CD4-positive, alpha-beta T cell treated with Interleukin-21 for 1 hour (primary cell): ENCODE measurements at places on chromosomes 6 and 20.

DNA sequence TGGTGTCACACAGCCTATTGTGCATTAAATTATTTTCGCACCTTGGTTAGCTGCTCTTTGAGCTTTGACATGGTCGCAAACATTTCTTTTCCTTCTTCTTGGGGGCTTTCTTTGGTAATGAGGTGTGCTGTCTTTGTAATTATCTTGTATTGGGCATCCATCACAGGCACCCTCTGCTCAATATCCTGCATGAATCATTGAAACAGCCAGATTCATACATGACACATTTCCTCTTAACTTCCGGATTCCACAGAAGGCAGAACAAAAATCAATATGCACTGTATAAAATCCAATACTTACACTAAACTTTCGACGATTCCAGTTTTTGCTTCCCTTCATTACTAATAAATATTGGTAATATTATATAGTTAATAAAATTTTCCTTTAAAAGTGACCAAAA, 175.6 kb downstream of the SYNE1 start:
- no peak for DNase-seq

DNA sequence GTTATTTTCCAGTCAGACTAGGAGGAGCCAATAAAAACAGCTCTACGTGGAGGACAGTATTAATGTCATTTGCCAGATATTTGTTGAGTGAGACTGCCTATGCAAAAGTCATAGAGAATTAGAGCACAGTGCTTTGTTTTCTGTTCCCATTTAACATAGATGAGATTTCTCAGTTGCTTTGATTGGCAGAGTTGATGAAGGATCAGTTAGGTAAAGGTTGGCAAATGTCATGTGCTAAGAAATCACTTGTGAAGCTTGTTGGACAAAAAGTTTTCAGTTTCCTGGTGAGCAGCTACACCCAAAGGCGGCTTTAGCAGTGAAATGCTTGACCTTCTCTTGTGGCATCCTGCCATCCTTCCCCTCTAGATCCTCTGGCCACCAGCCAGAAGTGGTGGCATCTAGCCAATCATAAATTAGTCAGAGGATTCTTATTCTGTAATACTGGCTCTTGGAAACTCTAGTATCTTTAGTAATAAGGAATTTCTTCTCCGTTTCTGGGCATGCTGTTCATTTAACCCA, 37.0 kb downstream of the BCKDHB start:
- DNase-seq: no peak

DNA sequence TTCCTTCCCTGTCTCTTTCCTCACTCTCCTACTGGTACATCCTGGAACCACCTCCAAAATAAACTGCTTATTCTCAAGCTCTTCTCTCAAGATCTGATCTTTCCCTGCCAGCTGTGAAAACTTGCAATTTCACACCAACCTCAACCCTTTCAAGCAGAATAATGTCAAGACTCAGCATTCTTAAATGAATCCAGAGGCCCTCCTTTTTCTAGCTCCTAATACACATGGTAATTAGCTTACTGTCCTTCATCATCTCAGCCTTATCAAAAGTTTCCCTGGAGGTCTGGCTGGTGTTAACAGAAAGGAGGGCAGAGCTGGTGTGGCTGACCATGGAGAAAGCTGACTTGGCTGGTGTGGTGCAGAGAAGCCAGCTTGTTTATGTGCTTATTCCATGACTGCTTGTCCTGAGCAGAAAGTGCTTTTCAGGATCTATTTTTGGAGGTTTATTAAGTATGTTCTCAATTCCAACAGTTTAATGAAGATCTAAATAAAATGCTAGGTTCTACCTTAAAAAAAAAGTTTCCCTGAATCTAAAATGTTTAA, 50.5 kb downstream of the CFAP61 start:
- DNase-seq: no peak

DNA sequence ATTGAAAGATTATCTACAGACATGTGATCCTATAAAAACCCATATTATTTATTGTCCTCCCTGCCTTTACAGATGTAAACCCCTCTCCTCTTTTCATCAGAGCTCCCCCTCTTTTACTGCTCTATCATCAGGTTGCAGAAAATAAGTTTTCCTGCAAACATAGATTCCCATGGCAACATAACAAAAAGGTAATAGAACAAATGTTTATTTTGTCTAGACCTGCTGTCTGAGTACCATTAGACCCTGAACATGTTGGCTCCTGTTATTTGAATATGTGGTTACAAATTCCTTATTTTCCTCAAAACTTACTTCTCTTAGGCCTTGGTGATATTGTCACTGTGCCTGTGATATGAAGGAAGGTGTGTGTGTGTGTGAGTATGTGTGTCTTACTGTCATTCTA, 11.5 kb downstream of the MAPK14 start:
- DNase-seq: no peak

DNA sequence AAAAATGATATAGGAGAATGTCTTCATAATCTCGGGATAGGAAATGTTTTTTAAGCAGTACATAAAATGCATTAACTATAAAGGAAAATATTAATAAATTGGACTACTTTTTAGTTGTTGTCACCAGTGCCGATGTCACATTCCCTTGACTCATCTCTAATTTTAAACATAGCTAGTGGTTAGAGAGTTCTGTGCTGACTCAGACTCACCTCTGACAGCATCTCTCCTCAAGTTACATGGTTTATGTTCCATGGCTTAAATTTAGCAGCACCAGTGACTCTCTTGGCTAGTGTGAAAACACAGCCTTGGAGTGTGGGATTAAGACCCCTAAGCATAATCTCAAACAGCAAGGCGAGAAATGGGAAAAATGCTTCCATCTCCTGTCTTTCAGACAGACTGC, 311.8 kb upstream of the MMS22L start:
- DNase-seq: no peak

DNA sequence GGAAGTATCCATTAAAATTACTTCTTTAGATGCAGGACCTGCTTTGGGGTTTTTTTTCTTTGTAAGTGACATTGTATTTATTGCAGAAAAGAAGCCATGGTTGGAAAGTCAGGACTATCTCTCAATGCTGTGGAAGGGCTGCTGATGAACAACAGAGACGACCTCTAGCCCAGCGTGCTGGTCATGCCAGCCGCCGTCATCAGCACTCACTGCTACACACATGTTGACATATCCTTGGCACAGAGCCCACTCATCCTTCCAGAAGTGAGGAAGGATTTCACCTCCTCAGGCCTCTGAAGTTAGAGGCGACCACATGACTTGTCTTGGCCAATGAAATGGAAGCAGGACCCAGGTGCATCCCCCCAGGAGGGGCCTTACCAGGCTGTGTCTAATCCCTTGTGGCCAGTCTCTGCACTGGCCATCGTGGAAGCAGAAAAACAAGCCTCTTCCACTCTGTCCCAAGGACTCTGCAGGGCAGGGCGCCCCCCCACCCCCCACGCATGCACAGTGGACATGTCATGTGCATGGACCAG, 343.5 kb downstream of the TAF4 start:
- DNase-seq: no peak

DNA sequence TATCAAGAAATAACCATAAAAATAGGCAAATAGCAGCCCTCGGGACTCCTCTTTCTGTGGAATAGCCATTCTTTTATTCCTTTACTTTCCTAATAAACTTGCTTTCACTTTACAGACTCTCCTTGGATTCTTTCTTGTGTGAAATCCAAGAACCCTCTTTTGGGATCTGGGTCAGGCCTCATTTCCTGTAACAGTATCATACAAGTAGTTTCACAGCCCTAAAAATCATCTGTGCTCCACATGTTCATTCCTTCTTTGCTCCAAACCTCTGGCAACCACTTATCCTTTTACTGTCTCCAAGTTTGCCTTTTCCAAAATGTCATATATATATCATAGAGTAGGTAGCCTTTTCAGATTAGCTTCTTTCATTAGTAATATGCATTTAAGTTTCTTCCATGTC, 13.5 kb upstream of the NT5E start:
- DNase-seq: no peak

- DNase-seq: peak; percentile 94
These were observed 31.8 kb downstream of the SUN5 start for GRCh38 chr20:32972181-32973076.

DNA sequence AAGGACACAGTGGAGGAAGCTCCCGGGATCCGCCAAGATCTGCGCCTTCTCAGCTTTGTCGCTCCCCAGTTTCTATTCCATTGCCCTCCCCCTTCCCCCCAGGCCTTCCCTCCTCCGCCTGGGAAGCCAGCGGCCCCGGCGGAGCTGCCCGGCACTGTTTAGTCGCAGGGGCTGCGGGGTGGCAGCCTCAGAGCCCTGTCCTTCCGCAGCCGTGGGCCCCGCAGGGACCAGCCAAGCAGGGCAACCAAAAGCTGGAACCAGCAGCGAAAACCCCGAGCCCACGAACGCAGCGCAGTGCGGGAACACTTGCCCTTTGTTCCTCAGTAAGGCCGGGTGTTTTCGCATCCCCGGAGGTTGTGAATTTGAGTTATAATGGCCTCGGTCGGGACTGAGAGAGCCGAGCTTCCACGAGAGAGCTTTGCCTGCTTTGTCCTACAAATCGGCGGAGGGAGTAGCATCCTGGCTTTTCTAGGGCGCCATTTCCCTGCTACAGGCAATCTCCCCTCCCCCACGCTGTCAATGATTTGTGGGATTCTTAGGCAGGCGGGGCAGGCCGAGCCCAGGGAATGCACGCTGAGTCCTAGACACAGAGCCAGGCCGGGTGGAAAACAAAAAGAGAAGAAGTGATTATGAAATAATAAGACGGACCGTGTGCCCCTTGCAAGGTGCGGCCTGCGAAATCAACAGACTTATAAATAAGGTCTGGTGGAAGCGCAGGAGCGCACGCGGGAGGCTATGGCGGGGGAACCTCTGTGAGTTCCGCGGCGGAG, 4.0 kb upstream of the TUBB2B start:
- no peak for DNase-seq

- peak; percentile 81 for DNase-seq
These were observed 505 bp upstream of the WRNIP1 start for GRCh38 chr6:2764610-2765165.

GRCh38 chr20:50054626-50055511, 58.1 kb downstream of the UBE2V1 start:
- DNase-seq: no peak

GRCh38 chr6:169487579-169488436, 214.0 kb downstream of the WDR27 start:
- DNase-seq: no peak

GRCh38 chr20:21719592-21720214, 14.2 kb downstream of the PAX1 start:
- peak; percentile 25 for DNase-seq

- peak; percentile 29 for DNase-seq
These were observed 54.3 kb upstream of the GMPR start for GRCh38 chr6:16184129-16184528.

- DNase-seq: no peak
These were observed 133.8 kb downstream of the PRND start for GRCh38 chr20:4855555-4855954.

GRCh38 chr20:2559279-2559626, 22.9 kb downstream of the TMC2 start:
- no peak for DNase-seq

- DNase-seq: no peak
These were observed 58.9 kb downstream of the KIZ start for GRCh38 chr20:21184819-21185218.

DNA sequence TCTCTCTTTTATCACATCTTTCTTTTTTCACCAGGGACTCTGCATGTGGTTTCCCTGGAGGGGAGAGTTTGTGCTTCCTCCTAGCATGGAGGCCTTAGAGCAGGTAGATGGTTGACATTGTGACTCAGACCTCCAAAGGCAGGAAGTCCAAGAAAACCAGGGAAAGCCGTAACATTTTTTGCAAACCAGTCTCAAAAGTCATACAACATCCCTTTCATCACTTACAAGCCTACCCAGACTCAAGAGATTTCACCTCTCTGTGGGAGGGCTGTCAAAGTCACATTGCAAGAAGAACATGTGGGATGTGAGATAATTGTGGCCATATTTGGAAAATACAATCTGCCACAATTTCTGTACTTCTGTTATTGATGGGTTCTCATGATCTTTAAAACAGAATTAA, 46.2 kb downstream of the SNRNP48 start:
- no peak for DNase-seq

GRCh38 chr20:31934968-31935764, 16.7 kb downstream of the PDRG1 start:
- DNase-seq: no peak

GRCh38 chr6:149354009-149354408, 36.5 kb downstream of the TAB2 start:
- DNase-seq: no peak

GRCh38 chr6:126664271-126664670, 324.4 kb downstream of the CENPW start:
- no peak for DNase-seq

DNA sequence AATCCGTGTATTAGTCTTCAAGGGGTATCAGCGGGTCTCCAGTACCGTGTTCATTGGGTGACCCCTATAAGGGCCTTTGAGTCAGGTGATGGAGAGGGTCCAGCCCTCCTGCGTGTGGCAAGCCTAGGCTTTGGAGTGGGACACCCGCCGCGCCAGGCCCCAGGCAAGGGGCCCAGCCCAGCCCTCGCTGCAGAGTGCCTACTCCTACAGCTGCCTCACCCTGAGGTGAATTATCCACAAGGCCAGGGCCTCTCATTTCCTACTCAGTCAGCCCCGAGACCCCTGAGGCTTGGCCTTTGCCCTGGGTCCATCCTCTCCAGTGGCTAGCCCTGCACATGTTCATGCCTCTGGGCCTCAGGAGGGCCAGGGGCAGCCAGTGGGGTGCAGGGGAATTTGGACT, 45.1 kb downstream of the TMEM242 start:
- DNase-seq: no peak

- DNase-seq: no peak
These were observed 22.7 kb downstream of the RCAN2 start for GRCh38 chr6:46468403-46469010.

DNA sequence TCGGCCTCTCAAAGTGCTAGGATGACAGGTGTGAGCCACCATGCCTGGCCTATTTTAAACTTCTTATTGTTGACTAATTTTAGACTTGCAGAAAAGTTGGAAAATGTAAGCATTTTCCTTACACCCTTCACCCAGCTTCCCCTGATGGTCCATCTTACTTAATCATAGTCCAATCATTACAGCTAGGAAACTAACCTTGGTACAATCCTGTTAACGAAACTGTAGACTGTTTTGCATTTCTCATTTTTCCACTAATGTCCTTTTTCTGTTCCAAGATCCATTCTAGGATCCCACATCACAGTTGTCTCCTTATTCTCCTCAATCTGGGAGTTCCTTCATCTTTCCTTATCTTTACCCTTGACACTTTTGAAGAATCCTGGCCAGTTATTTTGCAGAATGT, 659 bp upstream of the GFRA4 start:
- no peak for DNase-seq

- no peak for DNase-seq
These were observed 53.5 kb upstream of the NXT1 start for GRCh38 chr20:23296841-23297701.

DNA sequence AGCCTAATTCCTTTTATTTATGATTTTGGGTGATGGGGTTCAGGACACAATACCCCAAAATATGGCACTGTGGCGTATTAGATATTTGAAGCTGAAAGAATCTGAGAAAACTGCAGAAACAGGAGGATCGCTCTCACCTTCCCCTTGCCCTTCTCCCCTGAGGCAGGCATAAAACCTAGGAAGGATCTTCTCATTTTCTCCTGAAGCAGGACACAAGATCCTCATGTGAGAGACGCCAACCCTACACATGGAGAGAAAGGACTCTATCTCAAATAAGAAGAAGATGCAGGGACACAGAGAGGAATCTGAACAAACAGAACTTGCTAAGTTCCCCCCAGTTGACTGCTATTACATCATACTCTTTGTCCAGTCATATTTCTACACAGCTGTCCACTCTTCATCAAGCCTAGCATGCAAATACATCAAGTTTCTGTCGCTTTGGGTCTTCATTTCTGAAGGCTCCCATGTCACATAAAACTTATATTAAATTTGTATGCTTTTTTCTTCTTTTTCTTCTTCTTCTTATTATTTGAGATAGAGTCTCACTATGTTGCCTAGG, 109.0 kb downstream of the DTNBP1 start:
- no peak for DNase-seq
